Activated T-cell treated with anti-CD3 and anti-CD28 coated beads for 1 hour (primary cell): ENCODE measurements at places on chromosomes 5 and 9.

GRCh38 chr5:61468483-61468865 is 136.4 kb downstream of the ZSWIM6 start:
- no peak for DNase-seq

DNA sequence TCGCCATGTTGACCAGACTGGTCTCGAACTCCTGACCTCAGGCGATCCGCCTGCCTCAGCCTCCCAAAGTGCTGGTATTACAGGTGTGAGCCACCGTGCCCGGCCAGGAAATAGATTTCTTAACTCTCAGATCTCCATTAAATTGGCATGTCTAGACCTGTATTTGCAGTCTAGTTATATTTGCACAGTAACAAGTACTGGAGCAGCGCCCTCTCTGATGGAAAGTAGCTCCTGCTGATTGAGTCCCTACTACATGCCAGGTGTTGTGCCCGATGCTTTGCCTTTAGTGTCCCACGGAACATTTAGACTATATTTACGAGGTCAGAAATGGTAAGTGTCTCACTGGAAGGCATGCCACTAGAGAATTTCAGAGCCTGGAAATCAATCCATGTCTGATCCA is 15.8 kb upstream of the TMED9 start:
- DNase-seq, result no peak

DNA sequence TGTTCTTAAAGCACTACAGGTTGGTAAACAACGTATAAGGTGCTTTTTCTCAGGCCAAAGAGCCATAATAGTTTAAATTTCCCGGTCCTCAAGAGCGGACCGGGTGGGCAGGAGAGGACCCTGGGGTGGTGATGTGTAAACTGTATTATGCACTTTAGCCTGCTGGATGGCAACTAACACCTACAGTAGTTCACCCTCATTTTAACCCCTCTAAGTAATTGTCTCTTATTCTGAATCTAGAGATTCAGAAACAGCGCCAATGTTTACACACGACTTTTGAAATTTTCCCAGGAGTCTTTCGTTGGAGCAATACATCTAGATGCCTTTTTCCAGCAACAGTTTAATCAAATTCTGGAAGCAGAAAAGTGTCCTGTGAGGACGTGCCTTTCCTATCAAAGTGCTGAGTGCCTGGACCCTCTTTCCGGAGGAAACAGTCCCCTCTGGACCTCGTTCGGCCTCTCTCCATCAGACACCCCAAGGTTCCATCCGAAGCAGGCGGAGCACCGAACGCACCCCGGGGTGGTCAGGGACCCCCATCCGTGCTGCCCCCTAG is 676 bp upstream of the OCLN start:
- no peak for DNase-seq

DNA sequence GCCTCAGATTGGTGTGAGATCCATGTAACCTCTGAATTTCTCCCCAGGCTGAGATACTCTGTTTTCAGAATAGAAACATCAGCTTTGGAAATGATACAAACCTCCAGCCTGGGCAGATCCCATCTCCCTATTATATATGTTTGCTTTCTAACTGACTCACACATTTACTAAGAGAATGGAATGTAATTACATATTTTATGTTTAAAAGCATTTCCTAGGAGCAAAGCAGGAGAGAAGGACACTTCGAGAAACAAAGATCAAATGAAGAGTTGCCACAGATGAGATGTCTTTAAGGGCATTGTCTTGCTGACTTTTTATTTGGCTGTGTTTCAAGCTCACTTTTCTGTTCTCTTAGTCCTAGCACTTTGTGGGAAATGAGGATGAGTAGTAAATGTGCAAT is 96.3 kb downstream of the CDH18 start:
- no peak for DNase-seq

DNA sequence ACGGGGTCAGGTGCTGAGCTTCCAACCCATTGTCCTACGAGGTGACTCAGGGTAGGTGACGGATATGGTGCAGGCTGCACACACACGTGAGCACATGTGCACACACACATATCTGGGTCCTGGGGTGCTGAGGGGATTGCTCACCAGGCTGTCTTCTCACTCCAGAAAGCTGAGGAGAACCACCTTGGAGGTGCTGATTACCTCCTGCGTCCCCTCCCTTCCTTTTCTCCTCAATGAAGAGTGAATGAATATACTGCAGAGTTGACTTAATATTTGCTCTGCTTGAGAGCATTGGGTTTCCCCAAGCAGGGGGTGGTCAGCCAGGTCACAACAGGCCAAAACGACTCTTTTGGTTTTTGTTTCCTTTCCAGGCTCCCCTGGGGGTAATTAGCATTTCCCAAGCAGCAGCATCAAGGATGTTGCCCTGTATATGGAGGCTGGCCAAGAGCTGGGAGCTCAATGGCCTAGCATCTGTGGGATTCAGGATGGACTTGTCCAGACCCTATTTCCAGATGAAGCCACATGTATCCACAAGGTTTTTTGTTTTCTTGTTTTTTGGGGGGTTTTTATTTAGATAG is 49.7 kb downstream of the PDZD2 start:
- no peak for DNase-seq

DNA sequence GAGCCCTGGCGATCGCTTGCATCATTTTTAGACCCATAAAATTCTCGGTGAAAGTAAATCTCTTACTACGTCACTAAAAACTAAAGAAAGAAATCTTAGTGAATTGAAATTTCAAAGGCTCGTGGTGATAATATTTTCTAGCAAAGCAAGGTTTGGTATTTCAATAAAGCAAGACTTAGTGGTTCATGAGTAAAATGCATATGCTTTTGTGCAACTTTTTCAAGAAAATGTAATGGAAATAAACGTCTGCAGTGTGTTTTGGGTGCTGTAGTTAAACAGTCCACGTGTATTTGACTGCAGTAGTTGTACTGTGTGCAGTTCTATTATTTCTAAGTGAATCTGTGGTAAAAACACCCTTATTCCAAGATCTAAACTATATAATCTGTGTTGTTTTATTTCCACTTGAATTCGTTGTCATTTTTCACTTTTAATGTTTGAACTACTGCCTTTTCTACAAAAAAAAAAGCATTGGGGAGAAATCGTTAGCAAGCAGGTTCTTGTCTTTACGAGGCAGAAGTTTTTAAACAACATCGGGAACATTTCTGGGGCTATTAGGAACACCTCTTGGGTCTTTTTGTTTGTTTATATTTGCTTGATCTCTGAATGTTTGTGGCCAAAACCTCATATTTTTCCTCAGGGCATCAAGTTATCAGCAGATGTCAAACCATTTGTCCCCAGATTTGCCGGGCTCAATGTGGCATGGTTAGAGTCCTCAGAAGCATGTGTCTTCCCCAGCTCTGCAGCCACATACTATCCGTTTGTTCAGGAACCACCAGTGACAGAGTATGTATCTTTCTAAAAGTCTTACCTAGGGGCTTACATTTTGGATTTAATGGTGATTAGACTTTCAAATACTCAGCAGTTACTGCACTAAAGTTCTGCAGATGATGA is 960 bp downstream of the SECISBP2 start:
- no peak for DNase-seq

GRCh38 chr9:115104908-115105307 is 13.0 kb downstream of the TNC start:
- no peak for DNase-seq

DNA sequence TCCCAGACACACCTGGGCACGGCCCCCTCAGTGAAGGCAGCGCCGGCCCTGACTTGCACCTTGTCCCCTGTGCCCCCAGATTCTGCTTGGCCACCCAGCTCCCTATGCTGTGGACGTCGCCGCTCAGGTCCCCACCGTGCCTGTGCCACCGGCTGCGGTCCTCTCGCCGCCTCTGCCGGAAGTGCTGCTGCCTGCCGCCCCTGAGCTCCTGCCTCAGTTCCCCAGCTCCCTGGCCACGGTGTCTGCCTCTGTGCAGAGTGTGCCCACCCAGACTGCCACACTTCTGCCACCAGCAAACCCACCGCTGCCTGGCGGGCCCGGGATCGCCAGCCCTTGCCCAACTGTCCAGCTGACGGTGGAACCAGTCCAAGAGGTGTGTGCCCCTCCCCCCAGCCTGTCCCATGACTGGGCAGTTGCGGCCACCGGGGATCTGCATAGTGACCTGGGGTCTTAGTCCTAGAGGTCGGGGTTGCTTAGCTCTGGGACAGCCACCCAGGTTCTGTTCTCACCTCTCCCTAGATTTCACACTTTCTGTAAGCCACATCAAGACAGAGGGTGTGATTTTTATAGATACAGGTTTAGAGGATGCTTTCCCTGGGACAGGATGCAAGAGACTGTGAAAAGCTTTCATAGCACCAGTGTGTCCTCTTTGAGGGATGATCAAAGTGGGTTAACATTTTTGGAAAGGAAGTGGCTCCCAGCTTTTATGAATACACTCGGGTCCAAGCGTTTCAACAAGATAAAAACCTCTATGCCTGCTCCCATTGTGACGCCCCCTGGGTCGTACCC is 78.0 kb downstream of the WNK2 start:
- no peak for DNase-seq

GRCh38 chr5:132059696-132060500 is 557 bp upstream of the IL3 start:
- no peak for DNase-seq

DNA sequence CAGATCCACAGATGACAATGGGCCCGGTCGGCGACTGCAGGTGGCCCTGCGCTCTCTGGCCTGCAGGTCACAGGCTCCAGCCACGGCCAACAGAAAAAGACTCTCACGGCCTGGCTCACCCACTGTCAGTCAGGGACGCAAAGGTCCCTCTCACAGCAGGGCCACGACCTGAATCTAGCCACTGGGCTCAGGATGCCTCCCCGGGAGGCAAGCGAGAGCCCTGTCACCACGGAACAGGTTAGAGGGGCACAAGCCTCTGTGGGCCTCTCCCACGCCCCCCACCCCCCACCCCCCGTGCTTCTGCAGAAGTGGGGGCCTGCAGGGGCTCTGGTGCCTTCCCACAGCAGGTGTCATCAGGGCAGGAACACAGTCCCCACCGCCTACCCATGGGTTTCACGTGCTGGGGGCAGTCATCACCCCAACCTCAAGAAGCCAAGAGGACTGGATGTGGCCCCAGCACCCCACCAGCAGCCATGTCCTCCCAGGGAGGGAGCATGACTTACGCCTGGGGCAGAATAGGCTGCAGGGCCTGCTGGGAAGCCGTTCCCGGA is 17.3 kb upstream of the EGFL7 start:
- DNase-seq, result no peak

GRCh38 chr9:18480662-18481093 is 6.7 kb downstream of the ADAMTSL1 start:
- DNase-seq, result no peak

- DNase-seq, result no peak
Observed at GRCh38 chr5:75890546-75890945, 173.3 kb upstream of the POC5 start.

GRCh38 chr5:114010362-114010761 is 351.5 kb upstream of the KCNN2 start:
- DNase-seq, result no peak

- DNase-seq, result no peak
Observed at GRCh38 chr9:109640580-109641371, 139.2 kb upstream of the PALM2AKAP2 start.

GRCh38 chr9:35864695-35865255 is 5.4 kb downstream of the OR13J1 start:
- DNase-seq, result no peak

DNA sequence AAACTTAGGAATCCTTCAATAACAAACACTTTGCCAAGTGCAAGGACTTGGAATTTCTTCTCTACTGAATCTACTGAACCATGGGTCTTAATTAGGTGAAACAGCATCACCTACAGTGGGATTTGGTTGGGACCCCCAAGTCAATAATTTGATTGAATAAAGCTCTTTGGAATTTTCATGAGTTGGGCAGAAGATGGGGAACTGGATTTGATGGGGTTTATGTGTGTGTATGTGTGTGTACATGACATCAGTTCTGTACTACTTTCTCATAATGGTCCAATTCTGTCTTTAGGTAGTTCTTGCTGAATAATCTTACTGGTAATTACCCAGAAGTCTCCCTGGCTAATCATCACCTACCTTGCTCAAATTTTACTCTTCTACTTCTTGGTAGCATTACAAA is 198.4 kb upstream of the TBCA start:
- no peak for DNase-seq

DNA sequence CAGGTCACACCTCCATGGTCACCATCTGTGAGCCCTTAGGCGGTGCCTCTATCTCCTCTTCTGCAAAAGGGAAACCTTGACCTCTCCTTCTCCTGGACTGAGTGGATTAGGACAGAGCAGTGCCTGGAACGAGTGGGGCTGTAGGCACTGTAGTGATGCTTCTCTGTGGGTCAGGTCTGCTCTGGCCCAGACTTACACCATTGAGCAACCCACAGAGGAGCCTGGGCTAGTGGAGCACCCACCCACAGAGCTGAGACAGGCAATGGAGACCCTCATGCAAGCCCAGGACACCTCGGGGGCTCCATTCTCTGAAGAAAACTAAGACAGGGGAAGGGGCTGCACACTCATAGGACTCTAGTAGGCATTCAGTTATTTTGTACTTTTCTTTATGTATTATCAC is 400.6 kb downstream of the GADD45G start:
- no peak for DNase-seq

DNA sequence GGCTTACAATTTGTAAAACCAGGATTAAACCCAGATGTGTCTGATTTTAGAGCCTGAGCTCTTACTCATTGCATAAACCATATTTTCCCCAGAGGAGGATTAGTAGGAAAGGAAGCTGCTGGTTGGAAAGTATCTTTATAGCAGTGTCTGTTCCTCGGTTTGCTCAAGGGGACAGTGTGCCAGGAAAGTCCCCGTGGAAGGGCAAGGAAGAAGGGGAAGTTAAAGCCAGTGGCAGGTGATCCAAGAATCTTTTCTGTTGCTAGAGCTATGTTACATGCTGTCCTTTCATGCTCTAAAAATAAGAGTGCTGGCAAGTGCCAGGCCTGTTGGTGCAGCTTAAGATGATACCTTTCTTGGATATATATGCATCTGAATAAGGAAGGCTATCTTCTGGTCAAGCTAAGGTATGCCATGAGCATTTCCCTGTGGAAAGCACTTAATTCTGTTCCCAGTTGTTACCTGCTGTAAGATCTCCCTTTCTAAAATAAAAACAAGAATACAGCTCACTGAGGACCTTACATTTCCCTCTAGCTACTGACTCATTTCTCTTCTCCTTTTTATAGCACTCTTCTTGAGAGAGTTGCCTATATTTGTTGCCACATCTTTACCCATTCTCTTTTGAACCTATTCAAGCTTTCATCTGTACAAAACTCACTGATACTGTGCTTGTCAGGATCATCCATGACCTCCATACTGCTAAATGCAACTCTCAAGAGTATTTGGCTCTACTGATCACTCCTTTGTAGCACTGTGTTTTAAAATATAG is 8.0 kb downstream of the PDCD1LG2 start:
- DNase-seq, result no peak

DNA sequence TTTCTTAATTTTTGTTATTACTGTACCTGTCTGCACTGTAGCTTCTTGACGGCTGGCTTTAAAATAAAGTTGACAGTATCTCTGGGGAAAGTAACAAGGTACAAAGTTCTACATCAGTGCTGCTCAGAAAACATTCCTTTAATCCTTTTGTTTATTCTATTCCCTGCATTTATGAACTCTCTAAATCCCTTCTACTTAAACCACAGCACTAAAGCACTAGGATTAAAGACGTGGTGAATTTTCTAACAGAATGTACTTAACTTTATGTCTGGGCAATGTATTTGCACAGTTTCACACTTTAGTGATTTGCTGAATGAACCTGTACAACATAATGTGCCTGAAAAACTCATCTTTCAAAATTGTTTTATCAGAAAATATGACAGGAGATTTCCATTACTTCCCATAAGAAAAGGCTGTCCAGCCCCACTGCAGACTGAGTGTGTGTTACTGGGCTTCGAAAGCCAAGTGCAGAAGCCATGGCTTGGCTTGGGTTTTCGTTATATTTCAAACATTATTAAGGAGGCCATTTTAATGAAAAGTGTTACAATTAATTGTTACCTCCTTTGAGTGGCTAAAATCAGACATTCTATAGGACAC is 43.8 kb downstream of the LHFPL2 start:
- DNase-seq, result no peak
